ENCODE measurements at places on chromosomes 3 and 15.
A peak's percentile ranks its signal among the peaks of the same experiment; 100 is the strongest.

DNA sequence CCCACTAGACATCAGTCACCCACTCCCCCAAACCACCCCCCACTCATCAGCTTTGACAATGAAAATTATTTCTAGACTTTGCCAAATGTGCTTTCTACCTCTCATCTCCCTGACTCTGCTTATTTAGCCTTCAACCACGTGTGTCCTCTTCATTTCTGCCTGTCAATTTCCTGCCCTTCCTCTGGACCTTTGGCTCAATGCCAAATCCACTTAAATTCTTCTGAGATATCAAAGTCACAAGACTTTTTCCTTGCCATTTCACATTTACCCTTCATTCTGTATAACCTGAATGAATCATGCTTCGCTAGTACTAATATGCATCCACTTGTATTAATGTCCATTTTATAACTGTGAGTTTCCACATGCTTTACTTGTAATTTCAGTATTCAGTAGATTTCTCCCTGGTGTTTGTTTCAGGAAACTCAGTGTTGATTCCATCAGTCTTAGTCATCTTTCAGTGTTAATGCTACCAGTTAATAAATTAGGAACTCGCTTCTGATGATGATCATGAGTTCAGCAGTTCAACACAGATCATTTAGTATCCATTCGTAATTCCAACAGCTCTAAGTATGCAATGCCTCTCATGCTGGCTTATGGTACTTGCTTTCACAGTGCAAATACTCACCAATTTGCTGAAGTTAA is 128.2 kb upstream of the OSTN start:
- no peak for DNase-seq

DNA sequence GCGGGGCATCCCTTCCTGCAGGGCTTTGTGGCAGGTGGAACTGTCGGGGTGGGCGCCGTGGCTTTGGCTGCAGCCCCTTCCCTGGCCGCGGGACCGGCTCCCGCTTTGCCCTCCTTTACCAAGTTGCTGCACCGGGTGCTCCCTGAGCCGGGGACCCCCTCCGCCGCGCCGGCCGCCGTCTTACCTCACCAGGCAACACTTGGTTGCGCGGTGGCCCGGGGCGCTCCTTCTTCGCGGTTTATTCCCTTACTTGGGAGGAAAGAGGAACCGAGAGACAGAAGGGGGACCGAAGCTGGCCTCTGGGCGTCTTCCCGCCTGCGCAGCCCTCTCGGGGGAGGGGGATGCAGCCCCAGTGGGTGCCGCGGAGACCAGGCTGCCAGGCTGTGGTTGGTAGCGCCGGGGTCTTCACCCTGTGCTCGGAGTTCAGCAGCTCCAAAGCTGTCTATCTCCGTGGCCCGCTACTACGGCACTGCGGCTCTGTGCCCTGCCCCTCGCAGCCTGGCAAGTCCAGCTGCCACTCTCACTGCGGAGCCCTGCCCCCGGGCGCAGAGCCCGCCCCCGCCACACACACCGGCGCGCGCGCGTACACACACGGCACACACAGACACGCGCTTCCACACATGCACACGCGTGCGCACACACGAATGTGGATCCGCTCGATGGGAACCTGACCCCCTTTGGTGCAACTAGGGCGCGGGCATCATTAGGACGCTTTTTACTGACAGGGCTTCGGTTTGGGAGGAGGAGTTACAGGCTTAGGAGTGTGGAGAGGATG is at the start of gene DGKG:
Gene DGKG (minus strand): TSS at position 473 of the 775 bp plus-strand sequence. CDS start 41,775 bp downstream, outside the sequence.
- peak; percentile 18 for DNase-seq

- DNase-seq = no peak
These were observed 245.0 kb upstream of the TOPAZ1 start for GRCh38 chr3:43996379-43997301.

- no peak for DNase-seq
These were observed 409 bp upstream of the LHFPL4 start for GRCh38 chr3:9553948-9554513.

- DNase-seq = no peak
These were observed 104.2 kb upstream of the SLC7A14 start for GRCh38 chr3:170689893-170690660.

GRCh38 chr3:15409239-15409638 is 18.1 kb downstream of the METTL6 start:
- no peak for DNase-seq

- no peak for DNase-seq
These were observed 28.8 kb downstream of the MTMR10 start for GRCh38 chr15:30962659-30963058.

DNA sequence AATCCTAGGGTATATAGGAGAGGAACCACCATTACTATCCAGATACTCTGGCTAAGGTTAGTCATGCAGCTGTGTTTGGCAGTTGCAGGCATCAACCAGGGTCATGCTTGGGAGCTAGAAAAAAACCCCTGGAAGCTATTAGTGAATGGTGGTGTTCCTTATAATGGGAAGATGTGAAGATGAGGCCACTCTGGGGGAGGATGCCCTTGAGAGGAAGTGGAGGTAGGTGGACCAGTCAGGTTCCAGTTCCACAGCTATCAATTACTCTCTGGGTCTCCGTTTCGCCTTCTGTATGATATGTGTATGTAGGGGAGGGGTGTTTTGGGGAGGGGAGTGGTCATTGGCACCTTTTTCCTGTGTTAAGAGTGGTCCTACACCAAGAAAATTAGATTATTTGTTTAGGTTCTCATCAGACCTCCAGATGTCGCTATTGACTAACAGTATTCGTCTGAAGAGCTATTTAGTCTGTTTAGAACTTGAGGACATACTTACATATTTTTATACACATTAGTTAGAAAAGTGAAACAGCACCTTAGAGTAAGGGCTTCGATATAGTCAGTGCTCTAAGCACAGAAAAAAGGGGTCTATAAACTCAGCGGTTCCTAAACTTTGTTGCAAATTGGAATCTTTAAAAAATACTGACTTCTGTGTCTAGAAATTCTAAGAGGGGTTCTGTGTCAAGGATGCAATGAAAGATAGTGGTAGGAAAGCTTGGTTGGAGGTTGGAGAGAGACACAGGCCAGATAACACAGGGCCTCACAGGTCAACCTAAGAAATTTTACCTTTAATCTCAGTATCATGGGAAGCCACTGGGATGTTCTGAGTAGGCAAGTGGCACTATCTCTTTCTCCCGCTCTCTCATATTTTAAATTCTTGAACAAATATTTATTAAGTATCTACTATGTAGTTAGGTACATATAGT is 9.1 kb upstream of the HPS3 start:
- no peak for DNase-seq

DNA sequence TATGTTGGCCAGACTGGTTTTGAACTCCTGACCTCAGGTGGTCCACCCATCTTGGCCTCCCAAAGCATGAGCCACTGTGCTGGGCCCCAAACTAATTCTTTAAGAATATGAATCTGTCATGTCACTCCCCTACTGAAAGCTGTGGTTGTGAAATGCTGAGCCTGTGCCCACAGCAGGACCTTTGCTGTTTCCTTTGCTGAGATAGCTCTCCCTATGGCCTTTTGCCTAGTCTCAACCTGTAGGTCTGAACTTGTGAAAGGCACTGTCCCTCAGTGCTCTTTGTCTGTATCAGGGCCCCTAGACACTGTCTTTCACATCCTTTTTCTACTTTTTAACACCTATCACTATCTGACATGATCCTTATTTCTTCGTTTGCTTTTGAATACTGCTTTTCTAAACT is 62.7 kb upstream of the CCR4 start:
- no peak for DNase-seq

- DNase-seq = no peak
These were observed 24.1 kb upstream of the RORA start for GRCh38 chr15:61253186-61253585.

GRCh38 chr3:185717121-185717520 is 107.7 kb downstream of the IGF2BP2 start:
- no peak for DNase-seq

GRCh38 chr15:52806284-52806655 is 16.1 kb upstream of the ONECUT1 start:
- no peak for DNase-seq

DNA sequence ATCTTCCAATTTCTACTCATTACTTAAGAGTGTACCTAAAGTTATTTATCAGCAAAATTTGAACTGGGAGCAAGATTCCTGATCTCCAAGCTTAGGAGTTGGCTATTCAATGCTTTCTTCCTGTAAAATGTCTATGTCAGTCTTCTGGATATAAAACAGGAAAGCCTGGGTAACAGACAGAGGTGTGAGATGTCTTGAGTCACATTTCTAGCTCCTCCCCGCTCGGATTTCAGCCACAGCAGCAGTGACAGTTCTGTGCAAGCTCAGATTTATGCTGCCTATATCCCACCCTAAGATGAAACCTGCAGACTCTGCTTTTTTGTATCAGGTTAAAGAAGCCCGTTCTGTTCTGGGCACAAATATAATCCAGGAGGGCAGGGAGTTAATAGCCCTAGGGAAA is 2.1 kb upstream of the ARMC8 start:
- no peak for DNase-seq

DNA sequence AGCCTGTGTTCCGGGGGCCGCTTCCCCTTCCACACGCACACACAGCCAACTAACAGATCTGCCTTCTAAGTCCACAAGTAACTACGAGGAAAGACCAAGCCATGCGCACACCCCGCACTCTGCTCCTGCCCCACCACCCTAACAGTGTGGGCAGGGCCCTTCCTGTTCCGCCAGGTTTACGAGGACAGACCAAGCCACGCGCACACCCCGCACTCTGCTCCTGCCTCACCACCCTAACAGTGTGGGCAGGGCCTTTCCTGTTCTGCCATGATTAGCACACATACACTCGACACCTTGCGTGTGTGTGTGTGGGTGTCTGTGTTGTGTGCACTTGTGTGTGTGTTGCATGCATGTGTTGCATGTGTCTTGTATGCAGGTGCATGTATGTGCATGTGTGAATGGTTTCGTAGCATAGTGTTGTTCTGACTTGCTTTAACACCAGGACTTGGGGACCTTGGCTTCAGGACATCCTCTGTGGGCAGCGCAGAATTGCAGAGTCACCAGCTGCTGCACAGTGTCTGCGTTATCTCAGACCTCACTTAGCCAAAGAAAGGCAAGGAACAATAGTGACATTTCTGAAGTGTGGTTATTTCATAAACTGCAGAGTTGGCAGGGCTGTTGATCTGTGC is 114.4 kb downstream of the CHSY1 start:
- no peak for DNase-seq

GRCh38 chr15:74406992-74407705 is 26.6 kb downstream of the SEMA7A start:
- no peak for DNase-seq

- no peak for DNase-seq
These were observed 73.8 kb downstream of the MFSD1 start for GRCh38 chr3:158875700-158876099.

DNA sequence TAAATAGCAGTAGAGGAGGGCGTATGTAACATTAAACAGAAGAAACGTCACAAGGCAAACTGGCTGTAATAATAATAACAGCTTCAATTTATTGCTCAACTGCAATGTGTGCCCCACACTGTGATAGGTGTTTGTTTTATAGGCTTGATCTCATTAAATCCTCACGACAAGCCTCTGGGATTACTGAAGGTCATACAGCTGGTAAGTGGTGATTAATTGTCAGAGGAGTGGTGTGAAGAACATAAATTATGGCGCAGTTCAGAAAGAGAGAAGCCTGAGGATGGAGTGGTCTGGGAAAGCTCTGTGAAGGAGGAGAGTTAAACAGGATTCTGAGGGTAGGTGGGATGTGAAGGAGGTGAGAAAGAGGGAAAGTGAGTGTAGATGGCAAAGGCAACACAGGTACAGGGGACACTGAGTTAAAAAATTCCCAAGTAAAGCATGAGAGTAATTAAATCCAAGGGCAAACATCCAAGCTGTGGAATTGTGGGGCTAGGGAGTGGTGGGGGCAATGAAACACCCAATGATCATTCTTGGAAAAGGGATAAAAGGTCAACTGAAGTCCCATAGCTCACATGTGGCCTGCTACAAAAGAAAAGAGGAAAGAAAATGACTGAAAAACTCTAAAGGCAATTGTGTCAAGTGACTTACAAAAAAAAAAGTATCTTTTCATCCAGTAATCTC is 16.5 kb upstream of the GLCE start:
- no peak for DNase-seq

GRCh38 chr3:61601831-61602230 is 40.5 kb downstream of the PTPRG start:
- DNase-seq = no peak

DNA sequence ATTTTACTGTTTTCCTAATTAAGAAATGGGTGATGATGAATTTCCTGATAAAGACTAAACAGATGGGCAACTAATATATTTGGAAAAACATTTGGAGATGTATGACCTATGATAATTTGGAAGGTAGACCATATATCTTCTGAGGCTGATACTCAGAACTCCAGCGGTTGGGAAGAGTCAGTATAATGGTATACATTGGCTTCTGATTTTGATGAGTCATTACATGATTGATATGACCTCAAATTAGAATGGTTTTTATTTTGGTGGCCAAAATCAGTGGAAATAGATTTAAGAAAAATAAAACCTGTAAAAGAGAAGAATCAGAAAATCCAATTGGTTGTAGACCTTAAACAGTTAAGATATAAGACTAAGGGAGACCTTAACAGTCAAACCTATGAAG is 496.4 kb upstream of the ALCAM start:
- DNase-seq = no peak

GRCh38 chr3:98589331-98590036 is 3.9 kb downstream of the CPOX start:
- no peak for DNase-seq

- DNase-seq = no peak
These were observed 125.2 kb upstream of the DPH6 start for GRCh38 chr15:35671197-35671596.

GRCh38 chr3:131711114-131711768 is 208.5 kb upstream of the MRPL3 start:
- no peak for DNase-seq

DNA sequence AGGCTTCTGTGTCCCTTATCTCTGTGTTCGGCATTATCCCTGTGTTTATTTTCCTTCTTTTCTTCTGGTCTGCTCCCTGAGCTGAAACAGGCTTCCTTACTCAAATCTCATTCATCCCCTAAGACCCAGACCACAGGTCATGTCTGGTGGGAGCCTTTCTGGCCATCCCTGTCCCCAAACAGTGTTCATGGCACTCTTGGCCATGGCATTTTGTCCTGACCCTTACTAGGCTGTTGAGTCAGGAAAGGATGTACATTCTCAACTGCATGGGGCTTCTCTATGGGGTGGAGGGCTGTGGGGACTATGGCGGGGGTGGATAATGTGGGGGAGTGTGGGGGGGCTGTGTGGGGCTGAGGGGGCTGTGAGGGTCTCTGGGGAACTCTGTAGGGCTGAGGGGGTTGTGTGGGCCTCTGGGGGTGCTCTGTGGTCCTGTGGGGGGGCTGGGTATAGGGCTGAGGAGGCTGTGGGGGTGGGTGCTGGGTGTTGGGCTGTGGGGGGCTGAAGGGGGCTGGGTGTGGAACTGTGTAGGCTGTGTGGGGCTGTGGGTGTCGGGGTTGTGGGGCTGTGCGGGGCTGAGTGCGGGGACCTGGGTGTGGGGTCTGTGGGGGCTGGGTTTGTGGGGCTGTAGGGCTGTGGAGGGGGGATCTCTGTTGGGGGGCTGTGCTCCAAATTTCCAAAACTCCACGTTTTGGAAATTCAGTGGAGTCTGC is 64.3 kb downstream of the KLF13 start:
- DNase-seq = no peak

- no peak for DNase-seq
These were observed 8.7 kb upstream of the TRIM69 start for GRCh38 chr15:44727485-44728231.

GRCh38 chr3:44223299-44223698 is 18.4 kb upstream of the TOPAZ1 start:
- DNase-seq = no peak

Data from stimulated activated CD4-positive, alpha-beta T cell treated with anti-CD3 and anti-CD28 coated beads, Interleukin-4, amount 100 ng/mL, for 4 hours (primary cell).